ENCODE measurements at places on chromosomes 3 and 15.

DNA sequence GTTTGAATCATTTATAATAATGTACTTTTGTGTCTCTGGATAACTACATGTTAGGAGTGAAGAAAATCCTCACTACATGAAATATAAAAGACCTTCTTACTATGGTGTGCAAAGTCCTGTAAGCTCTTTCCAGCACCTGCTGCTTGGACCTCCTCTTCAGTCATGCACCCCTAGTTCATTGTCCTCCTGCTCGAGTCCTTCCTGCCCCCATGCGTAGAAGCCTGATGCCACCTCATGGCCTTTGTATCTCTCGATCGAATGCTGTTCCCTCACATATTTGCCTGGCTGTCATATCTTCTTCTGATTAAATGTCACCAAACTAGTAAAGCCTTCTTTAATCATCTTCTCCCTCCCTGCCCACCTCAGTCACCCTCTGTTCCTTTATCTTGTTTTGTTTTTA lies 49.9 kb upstream of the SUCLG2 start:
- no peak for DNase-seq

GRCh38 chr3:142904639-142905436 lies 16.0 kb upstream of the PCOLCE2 start:
- DNase-seq = no peak

DNA sequence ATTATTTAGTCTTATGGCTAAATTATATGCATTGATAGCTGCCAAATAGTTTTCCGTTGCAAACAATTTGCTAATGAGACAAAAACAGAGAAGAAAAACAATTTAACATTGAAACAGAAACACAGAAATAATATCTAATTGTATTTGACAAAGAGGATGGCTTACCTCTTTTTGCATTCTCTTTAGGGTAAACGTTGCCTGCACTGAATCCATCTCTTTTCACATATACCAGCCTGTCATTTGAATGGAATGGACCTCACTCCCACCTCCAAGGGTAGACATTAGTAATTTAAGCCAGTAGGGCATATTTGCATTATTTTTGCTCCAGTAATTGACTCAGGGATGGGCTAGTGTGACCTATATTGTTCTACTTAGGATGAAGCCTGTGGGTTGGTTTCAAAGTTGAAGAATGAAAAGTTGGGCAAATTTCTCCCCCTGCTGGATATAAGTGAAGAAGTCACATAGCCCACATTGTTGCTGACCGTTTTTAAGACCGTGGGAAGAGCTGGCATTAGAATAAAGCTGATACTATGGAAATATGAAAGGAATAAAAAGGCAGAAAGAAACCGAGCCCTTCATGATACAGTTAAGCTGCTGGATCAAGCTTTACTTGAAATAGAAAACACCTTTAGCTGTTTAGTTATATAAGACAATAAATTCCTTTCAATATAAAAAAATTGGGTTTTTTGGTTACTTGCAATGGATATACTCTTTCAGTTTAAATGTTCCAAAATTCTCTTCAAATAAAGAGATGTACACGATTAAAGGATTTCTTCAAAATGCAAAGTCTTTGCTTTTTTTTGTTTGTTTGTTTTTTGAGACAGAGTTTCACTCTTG lies 26.9 kb downstream of the PIERCE2 start:
- DNase-seq = no peak

DNA sequence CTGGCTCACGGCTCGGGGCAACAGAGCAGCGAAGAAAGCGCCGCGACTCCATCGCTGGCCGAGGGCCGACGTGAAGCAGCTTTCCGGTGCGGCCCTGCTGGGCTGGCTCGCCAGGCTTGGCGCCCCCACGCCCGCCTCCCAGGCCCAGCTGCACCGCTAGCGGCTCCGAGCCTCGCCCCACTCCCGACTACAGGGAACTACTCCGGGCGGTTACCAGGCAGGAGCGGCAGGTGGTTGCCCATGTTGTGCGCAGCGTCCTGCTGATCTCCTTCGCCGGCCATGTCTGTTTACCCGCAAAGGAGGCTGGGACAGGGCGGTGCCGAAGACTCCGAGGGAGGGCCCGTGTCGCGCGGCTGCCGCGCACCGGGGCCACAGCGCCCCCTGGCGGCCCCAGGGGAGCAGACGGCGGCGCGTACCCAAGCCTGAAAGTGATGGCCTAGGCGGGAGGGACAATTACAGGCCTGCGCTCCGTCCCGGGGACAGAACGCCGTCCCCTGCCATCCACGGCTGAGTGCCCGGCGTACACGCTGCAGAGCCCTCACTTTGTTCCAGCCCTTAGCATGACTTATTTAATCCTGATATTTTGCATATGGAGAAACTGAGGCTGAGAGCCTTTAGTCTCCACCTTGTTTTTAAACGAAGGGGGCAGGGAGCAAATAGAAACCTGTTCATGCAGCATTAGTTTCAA lies at the start of gene CRBN:
CRBN (minus strand) TSS at position 285 of the 688 bp plus-strand sequence; CDS start at position 281, 4 bp downstream.
- peak; percentile 90 for DNase-seq

DNA sequence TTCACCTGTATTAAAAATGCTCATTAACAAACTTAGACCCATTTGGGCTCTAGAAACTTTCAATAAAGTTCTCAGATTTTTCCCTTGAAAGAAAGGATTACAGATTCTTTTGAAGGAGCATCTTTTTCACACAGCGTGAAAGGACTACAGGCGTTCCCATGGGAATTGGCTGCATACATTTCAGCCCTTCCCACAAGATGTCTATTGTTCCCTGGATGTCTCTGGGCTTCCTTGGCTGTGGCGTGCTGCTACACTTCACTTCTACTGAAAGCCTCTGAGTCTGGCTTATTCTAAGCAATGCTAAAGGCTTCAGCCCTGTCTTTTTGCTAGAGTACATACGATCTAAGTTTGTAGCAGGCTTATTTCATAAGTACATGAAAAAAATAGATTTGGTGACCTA lies 1.4 kb downstream of the VEPH1 start:
- no peak for DNase-seq

DNA sequence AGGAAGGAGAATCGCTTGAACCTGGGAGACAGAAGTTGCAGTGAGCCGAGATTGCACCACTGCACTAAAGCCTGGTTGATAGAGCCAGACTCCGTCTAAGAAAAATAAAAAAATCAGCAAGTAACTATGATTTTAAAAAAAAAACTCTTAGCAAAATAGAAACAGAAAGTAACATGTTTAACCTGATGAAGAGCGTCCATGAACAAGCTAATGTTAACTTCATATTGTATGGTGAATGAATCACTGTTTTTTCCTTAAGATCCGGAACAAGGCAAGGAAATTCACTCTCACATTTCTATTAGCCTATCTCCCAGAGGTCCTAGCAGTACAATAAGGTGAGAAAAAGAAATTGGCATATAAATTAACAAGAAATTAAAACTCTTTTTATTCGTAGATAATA lies 69.0 kb downstream of the RFX7 start:
- DNase-seq = no peak

DNA sequence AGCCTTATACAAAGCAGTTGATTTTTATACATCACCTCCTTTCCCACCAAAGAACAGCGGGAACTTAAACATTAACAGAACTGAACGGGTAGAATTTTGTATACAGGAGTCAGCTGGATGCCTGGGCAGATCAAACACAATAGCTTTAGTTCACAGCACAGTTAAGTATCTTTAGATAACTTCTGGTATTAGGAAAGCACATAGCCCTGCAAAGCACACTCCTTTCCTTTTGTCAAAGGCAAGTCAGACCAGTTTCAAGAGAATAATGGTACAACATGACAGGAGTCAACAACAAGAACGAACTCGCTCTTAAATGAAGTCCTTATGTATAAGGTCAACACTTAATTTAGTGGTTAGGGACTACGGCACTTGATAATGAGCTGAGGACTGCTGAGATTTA lies 26.3 kb downstream of the ABCC5 start:
- no peak for DNase-seq

DNA sequence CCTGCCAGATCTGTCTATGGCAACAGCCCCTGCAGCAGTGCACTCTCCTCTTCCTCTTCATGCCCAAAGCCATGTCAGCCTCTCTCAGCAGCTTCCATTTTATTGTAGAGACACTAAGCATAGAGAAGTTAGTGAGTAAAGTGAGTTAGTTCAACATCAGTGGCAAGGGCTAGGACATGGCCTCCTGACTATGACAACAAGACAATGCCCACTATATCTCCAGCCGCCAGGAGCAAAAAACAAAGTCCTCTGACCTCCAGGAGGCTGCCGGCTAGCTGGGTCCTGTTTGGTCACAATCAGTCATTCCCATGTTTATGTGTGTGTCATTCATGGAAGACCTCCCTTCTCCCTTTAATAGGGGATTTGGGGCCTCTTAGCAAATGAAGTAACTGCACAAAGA lies 14.9 kb downstream of the NR1I2 start:
- DNase-seq = no peak

DNA sequence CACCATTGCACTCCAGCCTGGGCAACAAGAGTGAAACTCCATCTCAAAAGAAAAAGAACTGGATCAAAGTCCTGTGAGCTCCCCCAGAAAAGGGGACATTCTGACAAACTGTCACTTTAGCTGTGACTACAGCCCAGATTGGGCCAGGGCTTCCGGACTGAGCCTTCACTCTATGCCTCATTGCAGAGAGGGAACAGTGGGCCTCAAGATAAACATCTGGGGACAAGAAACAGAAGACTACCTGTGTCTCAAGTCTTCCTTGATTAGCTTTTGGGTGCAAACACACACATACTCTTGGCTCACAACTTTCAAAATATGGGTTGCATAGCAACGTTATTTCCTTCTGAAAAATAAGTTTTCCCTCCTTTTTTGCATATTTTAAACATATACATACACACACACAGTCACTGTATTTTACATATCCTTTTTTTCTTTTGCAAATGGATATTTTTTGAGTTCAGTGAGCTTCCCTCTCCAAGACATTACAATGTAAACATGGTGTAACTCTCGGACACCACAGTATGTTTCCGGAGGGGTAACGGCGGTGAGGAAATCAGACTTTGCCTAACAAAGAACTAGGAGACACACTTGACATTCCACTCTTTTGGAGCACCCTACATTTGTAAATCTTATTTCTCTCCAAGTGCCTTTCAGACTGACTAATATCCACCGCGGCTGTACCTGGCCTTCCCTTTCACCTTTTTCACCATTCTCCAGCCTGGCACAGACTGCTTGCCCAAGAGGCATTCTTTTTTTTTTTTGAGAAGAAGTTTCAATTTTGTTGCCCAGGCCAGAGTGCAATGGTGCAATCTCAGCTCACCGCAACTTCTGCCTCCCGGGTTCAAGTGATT lies 3.5 kb downstream of the TKT start:
- no peak for DNase-seq

GRCh38 chr3:101888653-101889052 lies 39.3 kb downstream of the NFKBIZ start:
- DNase-seq = no peak

- no peak for DNase-seq
Observed at GRCh38 chr3:148146947-148147826, 550.5 kb upstream of the AGTR1 start.

DNA sequence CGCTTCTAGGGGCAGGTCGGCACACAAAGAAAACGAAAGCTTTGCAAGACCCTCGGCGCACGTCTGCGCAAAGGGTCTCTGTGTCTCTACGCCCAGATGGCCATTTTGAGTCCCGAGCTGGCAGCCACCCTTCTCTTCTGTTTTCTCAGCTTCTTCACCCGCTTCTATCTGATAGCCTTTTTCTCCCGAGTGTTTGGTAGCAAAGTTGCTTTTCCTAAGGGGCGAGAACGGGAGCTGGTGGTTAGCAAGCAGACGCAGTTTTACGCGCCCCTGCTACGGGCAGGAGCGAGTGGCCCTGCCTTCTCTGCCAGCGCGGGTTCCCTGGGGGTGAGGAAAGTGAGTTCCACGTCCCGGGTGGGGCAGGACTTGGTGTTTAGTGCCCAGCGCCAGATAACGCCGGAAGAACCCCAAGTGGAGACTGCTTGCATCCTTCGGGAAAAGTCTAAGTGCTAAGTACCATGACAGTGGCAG lies 2.9 kb upstream of the MKRN2 start:
- DNase-seq = no peak
